ENCODE measurements at places on chromosomes 6 and 20.

DNA sequence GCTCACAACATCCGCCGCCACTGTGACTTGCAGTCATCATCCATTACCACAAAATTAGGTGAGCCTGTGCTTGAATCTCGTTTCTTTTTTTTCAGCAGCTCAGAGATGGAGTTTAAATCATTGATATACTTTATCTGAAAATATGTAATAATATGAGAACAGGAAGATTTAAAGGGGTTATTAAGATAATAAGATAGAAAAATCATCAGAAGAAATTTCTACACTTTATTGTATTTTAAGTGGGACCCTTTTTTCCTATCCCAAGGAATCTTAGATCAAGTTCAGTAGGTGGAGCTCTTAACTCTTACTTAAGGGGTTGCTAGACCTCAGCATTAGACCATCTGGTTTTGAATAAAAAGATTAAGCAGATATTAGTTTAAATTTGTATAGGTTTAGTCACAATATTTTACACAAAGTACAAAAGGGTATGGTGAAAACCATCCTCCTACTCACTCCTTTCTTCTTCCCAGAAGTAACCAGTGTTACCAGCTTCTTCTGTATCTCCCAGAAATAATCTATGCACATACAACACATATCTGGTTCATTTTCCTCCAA, 9.4 kb upstream of the NCOA7 start:
- no peak for DNase-seq

DNA sequence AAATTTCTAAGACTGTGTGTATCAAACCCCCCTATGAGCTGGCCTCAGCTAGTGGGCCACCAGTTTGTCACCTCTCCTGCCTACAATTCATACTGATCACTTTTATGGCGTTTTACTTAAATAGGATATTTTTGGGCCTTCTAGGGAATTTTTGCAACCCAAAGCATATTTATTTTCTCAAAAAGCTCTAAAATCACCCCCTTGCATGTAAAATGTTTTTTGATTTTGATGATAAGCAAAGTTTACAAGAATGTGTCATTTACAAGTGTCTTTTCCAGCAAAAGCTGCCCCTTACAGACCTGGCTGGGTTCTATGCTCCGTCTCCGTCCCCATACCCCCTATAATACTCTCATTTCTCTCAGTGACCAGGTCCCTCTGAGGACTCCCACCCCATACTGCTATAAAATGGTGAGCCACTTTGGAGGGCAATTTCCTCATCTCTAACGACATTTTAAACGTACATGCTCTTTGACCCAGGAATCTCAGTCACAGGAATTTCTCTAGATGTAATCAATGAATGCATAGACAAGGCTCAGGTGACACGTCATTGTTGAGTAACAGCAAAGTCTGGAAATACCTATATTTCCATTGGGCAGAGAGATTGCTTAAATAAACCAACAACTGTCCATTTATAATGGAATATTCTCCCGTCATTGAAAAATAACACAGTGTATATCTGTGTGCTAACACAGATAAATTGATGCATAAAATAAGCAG, 13.9 kb upstream of the OCSTAMP start:
- DNase-seq, result no peak

DNA sequence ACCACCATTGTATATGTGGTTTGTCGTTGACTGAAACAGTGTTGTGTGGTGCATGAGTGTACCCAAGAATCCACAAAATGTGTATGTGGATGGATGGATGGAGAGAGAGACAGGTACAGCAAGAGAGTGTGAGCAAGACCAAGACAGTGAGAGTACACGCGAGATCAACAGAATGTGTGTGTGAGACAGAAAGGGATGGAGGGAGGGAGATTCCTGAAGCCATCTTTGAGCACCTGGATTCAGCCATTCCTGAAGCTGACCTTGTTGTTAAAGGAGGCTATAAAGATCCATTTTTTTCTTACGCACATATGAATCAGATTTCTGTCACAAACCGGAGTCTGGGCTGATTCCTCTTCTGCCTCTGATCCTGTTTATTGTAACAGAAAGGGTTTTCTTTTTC, 64.1 kb downstream of the TFAP2C start:
- no peak for DNase-seq

GRCh38 chr20:50172347-50173013, 18.1 kb upstream of the CEBPB start:
- DNase-seq, result no peak

DNA sequence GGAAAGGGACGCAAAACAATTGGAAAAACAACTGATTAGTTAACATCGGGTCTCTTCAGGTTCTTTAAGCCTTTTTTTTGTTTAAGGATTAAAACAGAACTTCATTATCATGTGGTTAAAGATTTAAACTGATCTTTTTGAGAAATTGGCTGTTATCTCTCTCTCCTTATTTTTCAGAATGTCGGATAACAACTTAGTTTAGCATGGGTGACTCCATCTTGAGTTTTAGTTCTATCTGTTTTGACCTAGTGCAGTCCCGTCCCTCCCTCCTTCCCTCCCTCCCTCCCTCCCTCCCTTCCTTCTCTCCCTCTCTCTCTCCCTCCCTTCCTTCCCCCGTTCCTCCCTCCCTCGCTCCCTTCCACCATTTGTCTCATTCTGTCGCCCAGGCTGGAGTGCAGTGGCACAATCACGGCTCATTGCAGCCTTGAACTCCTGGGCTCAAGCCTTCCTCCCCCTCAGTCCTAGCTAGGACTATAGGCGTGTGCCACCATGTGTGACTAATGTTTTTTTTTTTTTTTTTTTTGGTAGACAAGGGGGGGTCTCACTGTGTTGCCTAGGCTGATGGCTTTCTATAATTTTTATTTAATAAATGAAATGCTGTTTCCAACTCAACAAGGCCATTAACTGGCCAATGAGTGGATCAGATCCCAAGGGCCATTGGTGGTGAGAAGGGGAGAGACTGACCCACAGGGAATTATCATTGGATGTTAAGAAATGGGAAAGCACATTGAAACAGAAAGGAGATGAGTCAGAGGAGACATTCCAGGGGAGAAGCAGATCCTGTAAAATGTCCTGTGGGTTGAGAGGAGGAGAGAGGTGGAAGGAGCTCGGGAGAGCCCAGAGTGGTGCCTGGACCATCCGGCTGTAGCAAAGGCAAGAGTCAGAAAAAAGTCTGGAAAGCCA, 13.6 kb downstream of the BAK1 start:
- no peak for DNase-seq

Measured in activated CD8-positive, alpha-beta memory T cell treated with anti-CD3 and anti-CD28 coated beads for 4 hours (primary cell).